RWPE1 (cell line): ENCODE measurements at places on chromosomes 12 and 14.

DNA sequence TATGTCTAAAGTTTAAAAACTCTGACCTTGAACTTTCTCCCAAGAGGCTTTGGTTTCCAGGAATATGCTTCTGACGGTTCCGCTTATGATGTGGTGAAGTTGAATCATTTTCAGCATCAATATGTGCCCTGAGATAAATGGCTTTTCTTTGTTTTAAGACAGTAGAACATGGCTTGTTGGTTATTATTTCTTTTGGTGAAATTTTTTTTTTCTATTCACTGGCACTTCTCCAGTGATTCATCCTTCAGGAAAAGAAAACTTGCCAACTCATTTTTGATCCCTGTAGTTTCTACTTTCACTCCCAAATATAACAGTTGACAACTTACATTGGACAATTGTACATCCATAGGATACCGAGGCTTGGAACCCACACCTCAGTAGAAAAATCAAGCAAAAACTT is 1301.2 kb upstream of the FLRT2 start:
- no peak for DNase-seq

DNA sequence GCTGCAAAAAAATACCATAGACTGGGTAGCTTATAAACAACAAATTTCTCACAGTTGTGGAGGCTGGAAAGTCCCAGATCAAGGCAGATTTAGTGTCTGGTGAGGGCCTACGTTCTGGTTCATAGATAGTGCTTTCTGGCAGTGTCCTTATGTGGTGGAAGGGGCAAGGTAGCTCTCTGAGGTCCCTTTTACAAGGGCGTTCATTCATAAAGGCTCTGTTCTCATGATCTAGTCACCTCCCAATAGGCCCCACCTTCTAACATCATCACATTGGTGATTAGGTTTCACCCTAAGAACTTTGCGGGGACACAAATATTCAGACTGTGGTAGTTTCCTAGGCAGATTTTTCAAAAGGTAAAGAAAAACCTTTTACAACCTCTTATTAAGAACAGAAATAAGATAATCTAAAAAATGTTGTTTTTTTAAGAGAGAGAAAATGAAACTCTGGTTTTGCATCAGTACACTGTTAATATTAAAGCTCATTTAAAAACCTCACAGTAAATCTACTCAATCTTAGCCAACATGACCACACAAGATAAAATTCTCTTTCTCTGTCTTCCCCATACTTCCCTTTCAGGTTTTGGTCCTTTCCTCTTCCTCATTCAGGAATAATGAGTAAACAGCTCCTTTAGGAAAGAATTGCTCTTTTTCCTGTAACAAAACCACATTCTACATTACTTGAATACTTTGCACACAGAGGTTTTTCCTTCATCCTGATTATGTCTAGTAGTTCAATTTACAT is 117.5 kb downstream of the UNC79 start:
- no peak for DNase-seq

DNA sequence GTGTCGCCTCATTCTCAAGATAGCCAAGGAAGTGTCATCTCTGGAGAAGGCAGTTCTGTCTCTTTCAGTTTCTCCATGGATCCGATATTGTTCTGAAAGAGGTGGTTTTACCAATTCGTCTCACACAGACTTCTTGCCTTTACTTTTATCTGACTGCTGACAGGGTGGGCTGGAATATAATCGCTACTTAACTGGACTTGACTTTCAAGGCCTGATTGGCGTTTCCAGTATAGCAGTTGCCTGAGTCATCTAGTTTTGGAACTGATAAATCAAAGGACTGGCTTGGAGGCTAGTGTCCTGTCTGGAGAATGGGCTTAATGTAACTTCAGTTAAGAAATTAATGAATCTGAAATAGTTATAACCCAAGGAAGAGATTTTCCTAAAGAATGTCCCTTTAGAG is 21.6 kb downstream of the PRKCH start:
- no peak for DNase-seq

DNA sequence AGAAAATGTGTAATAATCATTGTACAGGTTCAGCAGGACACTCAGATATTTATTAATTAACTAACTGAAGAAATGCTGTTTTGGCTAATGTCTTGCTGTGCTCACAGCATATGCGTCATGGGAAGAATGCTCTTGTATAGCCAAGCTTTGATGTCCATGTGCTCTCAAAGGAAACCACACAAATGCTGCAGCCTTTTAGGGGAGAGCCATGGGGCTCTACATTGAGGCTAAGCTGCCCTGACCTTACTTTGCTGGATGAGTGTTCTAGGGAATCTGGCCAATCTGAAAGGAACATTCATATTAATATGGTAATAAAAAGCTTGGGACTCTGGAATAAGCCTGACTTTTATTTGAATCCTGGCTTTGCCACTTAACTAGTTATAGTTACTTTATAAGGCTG is 9.5 kb upstream of the CRADD start:
- no peak for DNase-seq

GRCh38 chr14:90870950-90871604 is 54.8 kb upstream of the TTC7B start:
- peak; percentile 21 for DNase-seq

GRCh38 chr14:93368996-93369712 is 22.2 kb downstream of the COX8C start:
- DNase-seq, result no peak

DNA sequence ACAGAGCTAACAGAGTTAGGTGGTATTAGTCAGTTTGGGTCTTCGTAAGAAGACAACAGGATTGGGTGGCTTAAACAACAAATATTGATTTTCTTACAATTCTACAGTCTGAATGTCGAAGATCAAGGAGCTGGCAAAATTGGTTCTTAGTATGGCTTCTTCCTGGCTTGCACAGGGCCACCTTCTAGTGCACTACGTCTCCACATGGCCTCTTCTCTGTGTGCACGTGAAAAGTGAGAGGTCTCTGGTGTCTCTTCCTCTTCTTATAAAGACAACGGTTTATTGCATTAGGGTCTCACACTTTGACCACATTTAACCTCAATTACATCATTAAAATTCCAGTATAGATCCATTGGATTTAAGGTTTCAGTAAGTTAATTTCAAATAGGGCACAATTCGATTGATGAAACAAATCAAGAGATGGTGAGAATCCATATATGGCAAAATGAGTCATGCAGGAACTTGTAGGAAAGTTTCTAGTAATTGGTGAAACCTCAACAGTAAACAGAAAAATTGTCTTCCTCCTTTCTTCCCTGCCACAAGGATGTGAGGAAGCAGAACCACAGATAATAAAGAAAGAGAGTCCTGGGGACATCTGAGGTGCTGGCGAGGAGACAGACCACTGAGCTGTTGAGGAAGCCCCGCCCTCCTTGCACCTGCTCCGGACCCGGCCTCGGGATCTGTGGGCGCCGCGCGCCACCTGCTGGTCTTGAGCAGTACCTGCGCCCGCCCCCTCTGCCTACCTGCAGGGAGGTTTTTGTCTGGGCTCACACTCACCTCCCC is 846.7 kb downstream of the TMEM121 start:
- DNase-seq, result peak; percentile 47

DNA sequence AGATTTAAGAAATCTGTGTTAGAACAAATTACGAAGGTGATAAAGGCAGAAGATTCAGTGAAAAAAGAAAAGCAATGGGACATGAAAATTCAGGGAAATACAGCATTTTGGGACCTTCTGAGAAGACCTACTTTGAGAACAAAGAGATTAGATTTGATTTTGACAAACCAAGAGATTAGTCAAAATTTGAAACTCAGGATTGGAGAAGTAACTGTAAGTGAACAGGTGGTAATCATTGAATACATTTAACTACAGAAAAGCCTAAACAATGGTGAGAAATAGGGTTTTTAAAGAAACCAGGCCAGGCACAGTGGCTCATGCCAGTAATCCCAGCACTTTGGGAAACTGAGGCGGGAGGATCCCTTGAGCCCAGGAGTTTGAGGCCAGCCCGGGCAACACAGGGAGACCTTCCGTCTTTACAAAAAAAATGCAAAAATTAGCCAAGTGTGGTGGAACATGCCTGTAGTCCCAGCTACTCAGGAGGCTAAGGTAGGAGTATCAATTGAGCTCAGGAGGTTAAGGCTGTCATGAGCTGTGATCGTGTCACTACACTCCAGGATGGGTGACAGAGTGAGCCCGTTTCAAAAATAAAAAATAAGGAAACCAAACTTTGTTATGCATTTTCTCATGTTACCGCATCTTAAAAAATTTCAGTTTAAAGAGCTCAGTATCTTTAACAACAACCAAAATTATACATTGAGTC is 8.9 kb upstream of the SAV1 start:
- no peak for DNase-seq

DNA sequence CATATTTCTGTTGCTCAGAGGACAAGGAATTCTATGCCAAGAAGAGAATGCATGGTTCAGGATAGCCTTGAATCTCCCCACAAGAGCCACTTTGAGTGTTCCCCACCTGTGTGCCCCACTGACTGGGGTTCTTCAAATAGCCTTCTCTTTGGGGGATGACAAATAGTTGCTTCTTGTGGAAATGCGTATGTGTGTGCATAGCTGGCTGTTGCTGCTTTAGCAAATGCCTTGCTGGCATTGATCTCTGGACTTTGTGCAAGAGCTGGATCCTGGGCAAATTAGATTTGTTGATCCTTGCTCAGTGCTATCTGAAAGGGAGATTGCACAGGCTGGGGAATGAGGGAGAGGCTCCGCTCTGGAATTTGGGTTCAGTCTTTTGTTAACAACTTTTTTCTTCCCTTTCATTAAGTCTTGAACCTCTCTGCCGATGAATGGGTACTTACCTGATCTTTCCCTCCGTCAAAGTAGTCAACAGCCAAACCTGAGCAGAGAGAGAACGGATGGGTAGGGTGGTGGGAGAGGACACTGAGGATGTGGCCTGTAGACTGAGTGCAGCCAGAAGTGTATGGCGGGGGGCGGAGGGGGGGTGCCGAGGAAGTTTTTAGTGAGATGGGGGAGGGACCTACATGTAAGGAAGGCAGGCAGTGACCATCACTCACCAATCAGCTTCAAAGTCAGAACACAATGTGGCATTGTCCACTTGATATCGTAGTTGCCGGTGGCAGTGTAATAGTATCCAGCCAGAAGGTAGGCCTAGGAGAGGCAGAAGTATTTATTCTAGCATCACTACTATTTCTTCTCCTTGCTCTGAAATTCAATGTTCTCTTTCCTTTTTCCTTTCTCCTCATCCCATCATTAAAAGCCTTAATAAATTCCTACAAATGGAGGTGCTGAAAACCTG is 10.7 kb downstream of the EMG1 start:
- no peak for DNase-seq

- DNase-seq, result no peak
These were observed 6.2 kb downstream of the CHST11 start for GRCh38 chr12:104462931-104463339.

- no peak for DNase-seq
These were observed 51.4 kb downstream of the KICS2 start for GRCh38 chr12:64170730-64171129.

DNA sequence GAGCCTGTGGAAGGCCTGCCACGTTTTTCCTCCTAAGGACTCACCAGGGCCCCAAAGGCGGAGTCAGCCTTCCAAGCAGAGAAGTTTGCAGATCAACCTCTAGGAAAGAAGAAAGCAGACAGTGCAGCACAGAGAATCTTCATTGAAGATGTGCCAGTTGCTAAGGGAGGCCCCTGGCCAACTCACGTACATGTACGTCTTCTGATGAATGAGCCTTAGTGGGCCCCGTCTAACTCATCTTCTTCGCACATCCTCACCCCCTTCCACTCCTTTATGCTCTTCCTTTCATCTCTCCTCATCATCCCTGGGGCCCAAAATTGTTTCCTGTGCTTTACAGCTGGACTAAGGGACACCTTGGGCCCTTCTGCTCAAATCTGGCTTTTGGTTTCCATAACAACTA is 703.0 kb upstream of the TBX3 start:
- DNase-seq, result no peak

DNA sequence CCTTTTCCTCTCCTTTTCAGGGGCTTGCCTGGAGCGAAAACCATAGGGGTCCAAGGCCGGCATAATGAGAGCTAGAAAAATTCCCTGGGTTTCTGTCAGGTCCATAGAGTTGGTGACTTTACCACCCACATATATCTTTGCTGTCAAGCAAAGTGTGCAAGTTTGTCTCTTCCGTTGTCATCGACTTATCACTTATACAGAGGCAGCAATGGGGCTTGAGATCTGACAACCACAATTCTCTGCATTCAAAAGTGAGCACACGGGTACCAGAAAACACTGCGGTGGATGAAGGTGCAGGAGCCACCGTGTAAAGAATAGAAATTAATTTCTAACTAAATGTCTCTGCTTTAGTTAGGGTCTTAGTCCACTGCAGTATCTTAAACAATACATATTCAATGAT is 162.3 kb downstream of the DAD1 start:
- DNase-seq, result no peak

DNA sequence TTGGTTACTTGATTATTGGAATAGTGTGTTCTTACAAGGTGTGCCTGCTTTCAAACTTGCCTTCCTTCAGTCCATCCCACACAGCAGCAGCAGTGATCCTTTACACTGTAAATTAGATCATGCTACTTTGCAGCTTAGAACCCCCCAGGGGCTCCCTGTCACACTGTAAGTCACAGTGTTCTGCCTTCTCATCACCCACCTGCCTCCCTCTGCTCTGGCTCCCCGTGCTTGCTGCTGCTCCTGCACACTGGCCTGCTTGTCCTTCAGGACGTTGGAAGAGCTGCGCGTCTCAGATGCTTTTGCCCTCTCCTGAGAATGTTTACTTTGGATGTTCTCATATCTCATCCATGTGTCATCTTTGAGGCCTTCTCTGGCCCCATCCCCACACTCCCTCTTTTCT is 27.3 kb downstream of the ZC3H14 start:
- DNase-seq, result no peak

GRCh38 chr12:92444763-92445162 is 258.0 kb upstream of the PLEKHG7 start:
- DNase-seq, result no peak

GRCh38 chr14:100333311-100333710 is 10.2 kb downstream of the SLC25A47 start:
- no peak for DNase-seq

- DNase-seq, result no peak
These were observed 40.9 kb downstream of the FRMD6 start for GRCh38 chr14:51692646-51693045.

DNA sequence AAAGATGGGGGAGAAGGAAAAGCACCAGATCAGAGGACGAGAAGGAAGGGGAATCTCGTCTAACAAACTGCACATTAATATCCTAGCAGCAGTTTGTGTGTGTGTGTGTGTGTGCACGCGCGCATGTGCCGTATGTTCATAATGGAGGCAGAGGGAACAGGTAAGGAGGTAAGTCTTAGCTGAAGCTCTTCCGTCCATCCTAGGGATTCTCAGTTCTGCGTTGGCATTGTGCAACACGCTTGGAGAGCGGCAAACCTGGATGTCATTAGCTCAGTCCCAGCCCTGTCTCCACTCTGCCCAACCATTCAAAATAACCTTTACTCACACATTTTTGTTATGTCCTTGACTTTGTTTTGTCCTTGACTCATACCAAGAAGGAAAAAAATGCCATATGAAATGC is 1.6 kb upstream of the C1R start:
- no peak for DNase-seq

DNA sequence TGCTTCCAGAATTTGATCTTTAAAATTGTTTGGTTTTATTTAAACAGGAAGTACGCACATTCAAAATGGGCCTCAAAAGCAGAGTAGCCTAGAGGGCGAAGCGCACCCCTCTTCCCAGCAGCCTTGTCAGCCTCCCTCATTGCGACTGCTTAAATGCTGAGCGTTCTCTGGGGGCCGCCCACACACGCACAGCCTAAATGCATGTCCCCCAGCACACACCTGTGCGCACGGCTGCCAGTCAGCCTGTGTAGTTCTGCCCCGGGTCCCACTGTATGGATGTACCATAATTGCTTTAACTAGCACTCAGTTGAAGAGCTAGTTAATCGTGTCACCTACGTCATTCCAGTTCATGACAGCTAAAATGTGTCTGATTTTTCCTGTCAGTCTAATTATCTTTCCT is 79.3 kb downstream of the TESC start:
- DNase-seq, result no peak

GRCh38 chr14:68486809-68487208 is 306.1 kb downstream of the ZFP36L1 start:
- DNase-seq, result no peak
